ENCODE measurements at places on chromosomes 4 and X. TPM values are rescaled to one million over a fixed set of nuclear protein-coding genes. Genes with fewer than 3 reads are reported as not detected.

VSIG1 gene
- not detected for total RNA-seq

- no peak for DNase-seq
Observed at GRCh38 chr4:60945641-60946040, 254.5 kb upstream of the ADGRL3 start.

DNA sequence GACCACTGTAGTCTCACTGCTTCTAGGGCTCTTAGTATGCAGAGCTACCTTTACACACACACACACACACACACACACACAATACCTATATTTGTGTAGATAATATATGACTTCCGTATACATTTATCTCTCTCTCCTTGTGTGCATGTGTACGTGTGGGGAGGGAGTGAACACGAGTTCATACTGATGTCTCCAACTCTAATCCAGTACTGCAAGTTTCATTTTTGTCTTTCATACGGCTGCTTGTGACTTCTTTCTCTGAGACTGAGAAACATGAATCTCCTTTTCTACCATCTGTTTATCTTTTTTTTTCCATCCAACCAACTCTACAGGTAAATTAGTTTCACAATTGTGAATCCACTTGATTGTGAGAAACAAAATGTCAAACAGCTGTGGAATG, 1229.5 kb upstream of the AGA start:
- no peak for DNase-seq

PNMA5 gene
- total RNA-seq, result 0.64 TPM

- no peak for DNase-seq
Observed at GRCh38 chr4:146762016-146762415, 123.3 kb downstream of the POU4F2 start.

CFI gene
- 18.4 TPM for total RNA-seq

GRCh38 chrX:11427453-11428071, 134.3 kb downstream of the AMELX start:
- DNase-seq, result no peak

GAGE12F gene
- total RNA-seq, result not detected

DNA sequence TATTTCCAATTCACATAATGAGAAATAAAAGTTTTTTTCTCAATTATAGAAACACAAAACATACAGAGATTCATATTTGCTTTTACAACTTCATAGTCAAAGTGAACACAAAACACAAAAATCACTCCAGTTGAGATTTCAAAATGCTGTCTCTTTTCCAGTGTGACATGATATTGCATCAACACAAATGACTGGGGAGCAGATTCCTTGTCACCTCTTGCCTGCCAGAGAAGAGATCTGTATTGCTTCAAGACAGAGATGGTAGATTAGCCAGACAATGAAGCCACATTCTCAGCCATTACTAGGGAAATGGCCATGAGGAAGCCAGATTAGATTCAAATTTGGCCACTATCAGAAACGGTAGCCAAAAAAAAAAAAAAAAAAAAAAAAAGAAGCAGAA, 2313.1 kb upstream of the AGA start:
- no peak for DNase-seq

GRCh38 chr4:114464726-114465272, 133.8 kb upstream of the UGT8 start:
- DNase-seq, result no peak

- DNase-seq, result peak; percentile 52
Observed at GRCh38 chrX:11944501-11944900, 186.5 kb downstream of the MSL3 start.

Measured in fibroblast of villous mesenchyme (primary cell).